Activated CD4-positive, alpha-beta T cell treated with anti-CD3 and anti-CD28 coated beads for 24 hours (primary cell): ENCODE measurements at places on chromosomes 3 and 15.

DNA sequence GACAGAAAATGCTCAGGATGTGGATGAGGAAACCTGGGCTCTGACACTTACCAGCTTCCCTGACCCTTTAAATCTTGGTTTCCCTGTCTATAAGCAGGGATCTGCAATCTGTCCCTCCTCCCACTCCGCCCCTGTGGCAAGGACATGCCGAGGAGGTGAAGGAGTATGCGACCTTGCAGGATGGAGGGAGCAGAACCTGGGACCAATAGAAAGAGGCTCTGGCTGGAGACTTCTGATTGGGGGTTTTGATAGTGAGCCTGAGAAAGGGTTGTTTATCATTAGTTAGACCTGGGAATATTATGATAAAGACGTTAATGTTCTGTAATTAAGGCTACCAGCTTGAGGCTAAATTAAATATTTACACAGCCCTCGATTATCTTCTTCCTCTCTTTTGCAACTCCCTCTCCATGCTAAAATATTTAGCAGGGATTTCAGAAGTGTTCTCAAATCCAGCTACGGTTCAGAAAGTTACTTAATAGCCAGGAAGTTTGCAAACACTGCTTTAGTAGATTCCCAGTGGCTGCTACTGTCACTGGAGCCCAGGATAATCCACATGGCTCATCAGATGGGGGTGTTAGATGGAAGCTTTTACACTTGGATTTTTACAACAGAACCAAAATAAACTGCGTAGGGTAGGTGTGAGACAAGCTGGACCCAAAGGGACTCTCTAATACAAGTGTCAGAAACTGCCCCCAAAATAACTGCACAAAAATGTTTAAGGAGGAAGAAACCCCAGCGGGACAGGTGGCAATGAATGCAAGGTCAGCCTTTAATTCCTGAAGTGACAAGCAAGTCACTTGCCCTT, 9.2 kb upstream of the PAQR5 start:
- DNase-seq, result no peak

GRCh38 chr3:804211-804610, 288.6 kb upstream of the CNTN6 start:
- no peak for DNase-seq

DNA sequence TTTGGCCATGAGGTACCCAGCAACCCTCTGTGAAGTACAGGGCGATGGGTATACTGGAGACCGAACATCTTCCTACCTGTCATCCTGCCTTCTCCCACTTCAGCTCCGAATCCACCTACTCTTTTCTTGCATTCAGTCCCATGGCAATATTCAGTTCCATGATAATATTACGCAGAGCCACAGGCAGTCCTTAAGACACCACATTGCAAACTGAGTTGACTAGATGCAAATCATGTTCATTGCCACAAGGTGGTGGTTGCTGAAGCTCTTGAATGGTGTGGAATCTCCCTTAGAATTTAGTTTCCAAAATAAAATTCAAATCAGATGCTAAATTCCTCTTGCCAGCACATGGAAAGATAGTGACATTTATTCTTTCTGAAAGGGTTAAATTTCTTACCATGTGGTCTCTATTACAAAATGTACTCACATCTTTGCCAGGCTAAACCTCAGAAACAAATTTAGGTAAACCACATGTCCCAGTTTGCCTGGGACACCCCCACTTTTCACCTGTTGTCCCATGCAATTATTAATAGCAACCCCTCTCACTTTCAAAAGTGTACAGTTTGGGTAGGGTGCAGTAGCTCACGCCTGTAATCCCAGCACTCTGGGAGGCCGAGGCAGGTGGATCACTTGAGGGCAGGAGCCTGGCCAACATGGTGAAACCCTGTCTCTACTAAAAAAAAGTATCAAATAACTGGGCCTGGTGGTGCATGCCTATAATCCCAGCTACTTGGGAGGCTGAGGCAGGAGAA, 1.7 kb upstream of the NME9 start:
- no peak for DNase-seq

DNA sequence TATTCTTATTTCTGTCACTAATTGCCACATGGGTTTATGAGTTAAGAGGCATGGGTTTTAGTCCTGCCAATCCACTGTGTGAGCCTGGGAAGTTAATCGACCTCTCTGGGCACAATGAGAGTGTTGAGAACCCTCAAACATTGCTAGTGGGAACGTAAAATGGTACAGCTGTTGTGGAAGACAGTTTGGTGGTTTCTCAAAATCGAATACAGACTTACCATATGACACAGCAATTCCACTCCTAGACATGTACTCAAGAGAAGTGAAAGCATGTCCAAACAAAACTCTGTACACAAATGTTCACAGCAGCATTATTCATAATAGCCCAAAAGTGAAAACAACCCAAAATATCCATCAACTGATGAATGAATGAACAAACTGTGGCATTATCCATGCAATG, 5.7 kb upstream of the GNB5 start:
- no peak for DNase-seq

DNA sequence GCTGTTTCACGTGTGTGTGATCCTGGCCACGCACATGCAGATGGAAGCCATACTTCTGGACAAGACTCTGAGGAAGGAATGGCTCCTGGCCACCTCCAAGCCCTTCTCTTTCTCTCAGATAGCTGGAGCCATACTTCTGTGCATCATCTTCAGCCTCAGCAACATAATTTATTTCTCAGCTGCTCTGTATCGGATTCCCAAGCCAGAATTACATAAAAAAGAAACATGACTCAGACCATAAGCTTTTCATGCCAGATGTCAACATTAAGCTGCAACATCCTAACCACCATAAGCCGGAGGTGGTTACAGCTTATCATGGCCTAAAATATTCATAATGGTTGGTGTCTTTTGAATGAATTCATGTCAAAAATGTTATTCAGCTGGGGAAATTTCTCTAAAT, 10.6 kb upstream of the KIF23 start:
- no peak for DNase-seq

- DNase-seq, result no peak
These were observed 19.4 kb upstream of the ACAP2 start for GRCh38 chr3:195462308-195462610.

- DNase-seq, result no peak
These were observed 80.4 kb downstream of the PLOD2 start for GRCh38 chr3:146080578-146080977.

DNA sequence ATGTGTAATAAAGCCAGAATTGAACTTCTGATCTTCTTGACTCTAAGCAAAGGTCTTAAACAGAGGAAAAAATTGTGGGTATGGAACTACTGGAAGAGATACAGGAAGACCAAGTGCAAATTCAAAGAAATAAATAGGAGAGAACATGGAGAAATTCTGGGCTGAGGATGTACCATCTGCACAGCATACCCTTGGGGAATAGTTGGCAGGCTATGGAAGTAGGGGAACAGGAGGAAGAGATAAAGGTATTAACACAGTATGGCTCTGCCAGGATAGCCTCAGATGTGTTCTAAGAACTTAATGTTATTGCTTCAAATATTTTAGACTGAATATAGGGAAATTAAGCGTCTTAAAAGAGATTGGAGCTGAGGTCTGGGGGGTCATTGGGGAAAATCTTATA, 485.4 kb downstream of the CNTN3 start:
- no peak for DNase-seq

GRCh38 chr3:48820612-48821324, 26.9 kb downstream of the PRKAR2A start:
- DNase-seq, result no peak

DNA sequence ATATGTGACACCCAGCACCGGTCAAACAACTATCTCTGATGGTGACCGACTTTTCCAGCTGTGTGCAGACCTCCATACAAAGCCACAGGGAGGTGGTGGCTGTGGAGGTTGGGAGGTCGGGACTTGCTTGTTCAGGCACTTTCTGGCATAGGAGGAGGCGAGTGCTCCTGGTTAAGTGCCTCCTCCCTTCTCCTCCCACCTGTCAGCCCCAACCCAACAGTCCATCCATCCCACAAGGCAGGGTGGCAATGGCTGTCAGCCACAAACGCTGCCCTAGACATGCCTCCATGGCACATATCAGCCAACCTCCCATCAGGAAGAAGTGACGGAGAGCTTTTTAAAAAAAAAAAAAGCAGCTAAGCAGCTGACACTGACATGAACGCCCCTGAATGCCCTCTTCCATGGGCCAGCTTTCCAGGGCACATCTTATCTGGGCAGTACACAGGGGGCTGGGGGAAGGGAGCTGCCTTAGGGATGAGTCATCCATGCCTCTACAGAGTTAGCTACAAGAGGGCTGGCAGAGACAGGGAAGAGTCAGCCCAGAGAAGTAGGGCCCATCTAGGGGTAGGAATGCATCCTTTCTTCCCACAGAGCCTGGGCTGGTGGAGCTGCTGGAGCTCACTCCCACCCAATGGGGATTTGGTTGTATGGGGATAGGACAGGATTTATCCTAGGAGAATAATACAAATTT, 41.2 kb downstream of the CCDC12 start:
- no peak for DNase-seq

GRCh38 chr3:157595259-157595658, 92.0 kb upstream of the VEPH1 start:
- DNase-seq, result no peak

GRCh38 chr3:151707216-151707615, 26.5 kb upstream of the AADACL2 start:
- DNase-seq, result no peak

GRCh38 chr3:72582211-72582878, 265.9 kb downstream of the SHQ1 start:
- DNase-seq, result no peak

DNA sequence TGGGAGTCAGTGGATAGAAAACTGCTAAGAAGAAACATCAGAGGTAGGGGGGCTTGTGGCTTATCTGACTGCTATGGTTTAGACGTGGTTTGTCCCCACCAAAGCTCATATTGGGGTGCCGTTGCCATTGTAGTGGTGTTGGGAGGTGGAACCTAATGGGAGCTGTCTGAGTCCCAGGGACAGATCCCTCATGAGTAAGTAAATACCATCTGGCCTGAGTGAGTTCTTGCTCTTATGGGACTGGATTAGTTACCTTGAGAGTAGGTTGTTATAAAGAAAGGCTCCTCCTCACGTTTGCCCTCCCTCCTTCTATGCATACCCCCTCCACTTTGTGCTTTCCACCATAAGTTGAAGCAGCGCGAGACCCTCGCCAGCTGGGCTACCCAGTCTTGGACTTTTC, 53.4 kb upstream of the VILL start:
- no peak for DNase-seq

DNA sequence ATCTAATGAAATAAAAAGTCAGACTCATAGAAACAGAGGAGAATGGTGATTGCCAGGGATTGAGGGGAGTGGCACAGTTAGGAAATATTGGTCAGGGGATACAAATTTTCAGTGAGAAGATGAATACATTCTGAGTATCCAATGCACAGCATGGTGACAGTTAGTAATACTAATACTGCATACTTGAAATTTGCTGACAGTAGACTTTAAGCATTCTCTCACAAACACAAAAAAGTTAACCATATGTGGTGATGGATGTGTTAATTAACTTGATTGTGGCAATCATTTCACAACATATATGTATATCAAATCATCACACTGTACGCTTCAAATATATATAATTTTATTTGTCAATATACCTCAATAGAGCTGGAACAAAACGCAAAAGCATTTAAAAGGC, 9.2 kb upstream of the COL6A6 start:
- DNase-seq, result no peak

DNA sequence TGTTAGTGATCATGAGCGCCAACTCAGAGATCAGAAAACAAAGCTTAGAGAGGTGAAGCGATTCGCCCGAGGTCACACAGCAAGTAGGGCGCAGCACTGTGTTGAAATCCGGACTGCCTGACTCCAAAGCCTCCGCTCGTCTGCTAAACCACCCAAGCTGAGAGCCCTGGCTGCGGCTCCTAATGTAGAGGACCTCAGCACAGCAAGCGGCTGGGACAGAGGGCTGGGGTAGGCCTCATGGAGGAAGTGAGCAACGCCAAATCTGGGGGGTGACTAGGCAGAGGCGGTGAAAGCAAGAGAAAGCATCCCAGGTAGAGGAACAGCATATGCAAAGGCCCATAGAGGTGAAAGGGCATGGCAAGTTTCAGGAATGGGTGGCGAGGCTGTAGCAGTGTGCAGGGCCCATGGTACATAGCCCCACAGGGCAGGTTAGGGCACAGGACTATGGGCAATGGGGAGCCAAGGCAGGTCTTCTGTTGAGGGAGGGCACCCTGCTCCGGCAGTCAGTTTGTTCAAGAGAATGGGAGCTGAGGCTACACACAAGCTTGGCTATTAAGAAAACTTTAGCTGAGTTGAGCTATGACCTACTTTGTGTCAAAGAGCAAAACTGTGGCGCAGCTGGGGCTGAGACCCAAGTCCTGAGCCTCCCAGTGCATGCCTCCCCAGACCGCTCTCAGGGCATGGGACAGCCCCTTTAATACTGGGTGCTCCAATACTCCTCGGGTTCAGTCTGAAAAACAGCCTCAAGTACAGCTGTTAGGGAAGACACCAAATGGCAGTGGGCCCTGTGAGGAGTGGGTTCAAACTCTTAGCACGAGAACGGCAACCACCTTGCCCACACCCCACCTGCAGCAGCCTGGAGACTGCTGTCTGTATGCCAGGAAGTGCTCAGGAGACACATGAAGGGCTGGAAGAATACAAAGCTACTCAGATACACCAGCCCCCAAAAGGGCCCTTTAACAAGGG, 988 bp upstream of the CFAP92 start:
- DNase-seq, result no peak

GRCh38 chr15:49103002-49103401, 52.4 kb downstream of the COPS2 start:
- no peak for DNase-seq

DNA sequence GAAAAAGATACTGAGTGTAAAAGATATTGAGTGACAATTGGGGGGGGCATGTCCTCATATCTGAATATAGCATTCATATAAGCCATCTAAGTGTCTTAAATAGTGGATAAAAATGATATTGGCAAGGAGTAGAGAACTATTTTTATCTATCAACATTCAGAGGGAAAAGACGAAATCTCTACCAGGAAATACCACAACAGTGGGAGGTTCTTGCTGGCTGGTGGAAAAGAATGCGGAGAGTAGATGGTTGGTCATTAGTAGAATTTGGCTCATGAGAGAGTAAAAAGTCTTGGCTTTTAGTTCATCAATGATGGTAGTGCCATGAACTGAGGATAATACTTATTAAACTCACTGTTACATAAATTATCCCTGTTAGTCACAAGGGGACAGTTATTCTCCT, 4.8 kb upstream of the TCF12 start:
- no peak for DNase-seq

DNA sequence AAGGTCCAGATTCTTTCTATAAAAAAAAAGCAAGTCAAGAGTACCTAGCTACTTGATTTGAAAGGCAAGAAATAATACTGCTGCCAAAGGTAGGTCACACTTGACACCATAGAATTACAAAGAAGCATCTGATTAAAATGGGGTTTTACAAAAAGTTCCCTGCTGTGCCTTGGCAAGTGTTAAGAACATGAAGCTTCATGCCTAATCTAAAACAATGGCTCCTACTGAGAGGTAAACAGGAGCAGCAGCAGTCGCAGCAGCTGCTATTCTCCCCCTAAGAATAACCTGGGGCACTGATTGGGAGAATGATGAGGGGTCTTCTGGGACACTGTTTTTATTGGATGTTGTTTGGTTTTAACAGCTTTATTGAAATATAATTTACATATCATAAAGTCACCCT, 14.1 kb downstream of the UBP1 start:
- DNase-seq, result no peak

- DNase-seq, result no peak
These were observed 481.8 kb upstream of the KCNMB2 start for GRCh38 chr3:178054471-178054870.
